ENCODE measurements at places on chromosomes 4 and X. TPM values are rescaled to one million over a fixed set of nuclear protein-coding genes. Genes with fewer than 3 reads are reported as not detected.

Gene GAGE12H
- total RNA-seq, result not detected

Gene PLP1
- 8.8 TPM for total RNA-seq

GRCh38 chr4:137678796-137679195, 146.5 kb upstream of the PCDH18 start:
- no peak overlapping the region for H3K27ac ChIP-seq
- DNase-seq, result no peak
- no peaks in the 10 kb centered on the region for H3K27me3 ChIP-seq
- H3K4me3 ChIP-seq, result no peak overlapping the region

Gene PAGE1
- not detected for total RNA-seq

DNA sequence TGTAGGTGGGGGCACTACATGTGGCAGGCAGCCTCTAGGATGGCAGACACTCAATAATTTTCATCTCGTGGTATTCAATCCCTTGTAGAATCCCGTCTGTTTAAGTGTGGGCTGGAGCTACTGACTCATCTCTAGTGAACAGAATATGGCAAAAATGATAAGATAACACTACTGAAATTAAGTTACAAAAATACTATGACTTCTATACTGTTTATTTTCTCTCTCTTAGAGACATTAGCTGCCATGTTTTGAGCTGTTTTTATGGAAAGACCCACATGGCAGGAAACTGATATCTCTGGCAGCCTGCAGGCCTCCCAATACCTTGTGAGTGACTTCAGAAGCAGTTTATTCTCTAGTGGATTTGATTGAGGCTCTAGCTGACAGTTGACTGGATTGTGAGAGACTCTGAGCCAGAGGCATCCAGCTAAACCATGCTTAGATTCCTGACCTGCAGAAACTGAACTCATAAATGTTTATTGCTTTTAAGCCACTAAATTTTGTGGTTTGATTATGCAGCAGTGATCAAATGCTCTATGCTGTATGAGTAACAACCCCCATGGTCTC, 298.8 kb upstream of the CTSO start:
- no peak overlapping the region for H3K4me3 ChIP-seq
- DNase-seq, result no peak
- H3K4me1 ChIP-seq, result no peaks in the 10 kb centered on the region
- no peaks in the 10 kb centered on the region for H3K36me3 ChIP-seq
- H3K27me3 ChIP-seq, result no peaks in the 10 kb centered on the region
- no peak overlapping the region for H3K27ac ChIP-seq

Gene HGFAC
- total RNA-seq, result not detected

DNA sequence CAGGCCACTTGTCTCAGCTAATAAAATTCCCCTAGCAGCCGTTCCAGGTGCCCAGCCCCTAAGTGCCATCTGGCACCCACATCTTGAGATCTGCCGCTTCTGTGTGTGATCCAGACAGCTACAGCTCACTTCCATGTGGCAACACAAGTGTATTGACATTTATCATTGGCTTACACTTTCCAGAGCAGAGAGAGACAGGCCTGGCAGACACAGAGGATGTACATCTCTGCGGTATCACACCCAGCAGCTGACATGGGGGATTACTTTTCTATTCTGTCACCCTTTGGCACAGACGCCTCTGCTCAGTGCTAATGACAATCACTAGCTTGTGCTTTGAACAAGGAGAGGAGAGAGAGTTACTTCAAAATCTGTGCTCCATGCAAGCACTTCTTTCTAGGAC, 195.9 kb downstream of the KDR start:
- H3K27me3 ChIP-seq, result no peaks in the 10 kb centered on the region
- no peak overlapping the region for H3K4me3 ChIP-seq
- DNase-seq, result no peak
- no peaks in the 10 kb centered on the region for H3K36me3 ChIP-seq
- no peak overlapping the region for H3K27ac ChIP-seq

DNA sequence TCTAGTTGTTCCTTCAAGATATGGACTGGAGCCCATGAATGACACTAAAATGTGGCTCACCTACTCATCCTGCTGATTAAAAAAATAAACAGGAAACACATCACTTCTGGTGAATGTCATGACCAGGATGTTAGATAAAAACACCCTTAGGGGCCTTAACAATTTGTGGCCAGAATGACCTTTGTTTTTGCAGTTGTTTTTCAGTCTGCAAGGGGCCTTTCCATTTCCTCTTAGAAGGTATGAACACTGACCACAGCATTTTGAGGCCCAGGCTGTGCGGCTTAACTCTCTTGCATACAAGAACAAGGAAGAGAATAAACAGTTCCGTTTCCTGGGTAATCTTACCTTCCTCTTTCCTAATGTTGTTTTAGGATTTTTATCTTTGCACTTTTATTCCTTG, 113.2 kb downstream of the IL1RAPL2 start:
- no peak for DNase-seq
- no peaks in the 10 kb centered on the region for H3K27me3 ChIP-seq
- no peaks in the 10 kb centered on the region for H3K36me3 ChIP-seq
- H3K4me3 ChIP-seq, result no peak overlapping the region
- no peaks in the 10 kb centered on the region for H3K4me1 ChIP-seq

Gene PRDM5
- 15.2 TPM for total RNA-seq

DNA sequence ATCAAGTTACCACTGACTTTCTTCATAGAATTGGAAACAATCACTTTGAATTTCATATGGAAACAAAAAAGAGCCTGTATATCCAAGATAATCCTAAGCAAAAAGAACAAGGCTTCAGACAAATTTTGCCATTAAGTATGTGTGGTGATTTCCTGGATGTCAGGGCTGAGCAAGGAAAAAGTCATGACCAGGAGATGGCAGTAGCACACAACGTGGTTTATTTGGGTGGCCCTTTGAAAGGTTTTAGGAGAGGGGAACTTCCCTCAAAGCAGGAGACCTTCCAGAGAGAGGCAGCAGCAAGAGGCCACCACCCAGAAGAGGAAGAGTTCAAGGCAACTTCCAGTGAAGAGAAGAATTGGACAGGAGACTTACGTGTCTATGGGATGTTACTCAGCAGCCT, 18.1 kb upstream of the ZXDB start:
- no peaks in the 10 kb centered on the region for H3K4me1 ChIP-seq
- no peak for DNase-seq
- H3K27me3 ChIP-seq, result no peaks in the 10 kb centered on the region
- no peak overlapping the region for H3K27ac ChIP-seq
- no peaks in the 10 kb centered on the region for H3K36me3 ChIP-seq
- H3K4me3 ChIP-seq, result no peak overlapping the region

Gene TLL1
- total RNA-seq, result 7.9 TPM

Gene PPP1R2C
- not detected for total RNA-seq

Gene BMX
- 2.0 TPM for total RNA-seq

- no peaks in the 10 kb centered on the region for H3K4me1 ChIP-seq
- no peak overlapping the region for H3K27ac ChIP-seq
- no peaks in the 10 kb centered on the region for H3K27me3 ChIP-seq
- no peak for DNase-seq
- H3K36me3 ChIP-seq, result no peaks in the 10 kb centered on the region
Observed at GRCh38 chr4:55132775-55133174, 7.4 kb upstream of the KDR start.

Gene FGF2
- total RNA-seq, result 12.0 TPM

DNA sequence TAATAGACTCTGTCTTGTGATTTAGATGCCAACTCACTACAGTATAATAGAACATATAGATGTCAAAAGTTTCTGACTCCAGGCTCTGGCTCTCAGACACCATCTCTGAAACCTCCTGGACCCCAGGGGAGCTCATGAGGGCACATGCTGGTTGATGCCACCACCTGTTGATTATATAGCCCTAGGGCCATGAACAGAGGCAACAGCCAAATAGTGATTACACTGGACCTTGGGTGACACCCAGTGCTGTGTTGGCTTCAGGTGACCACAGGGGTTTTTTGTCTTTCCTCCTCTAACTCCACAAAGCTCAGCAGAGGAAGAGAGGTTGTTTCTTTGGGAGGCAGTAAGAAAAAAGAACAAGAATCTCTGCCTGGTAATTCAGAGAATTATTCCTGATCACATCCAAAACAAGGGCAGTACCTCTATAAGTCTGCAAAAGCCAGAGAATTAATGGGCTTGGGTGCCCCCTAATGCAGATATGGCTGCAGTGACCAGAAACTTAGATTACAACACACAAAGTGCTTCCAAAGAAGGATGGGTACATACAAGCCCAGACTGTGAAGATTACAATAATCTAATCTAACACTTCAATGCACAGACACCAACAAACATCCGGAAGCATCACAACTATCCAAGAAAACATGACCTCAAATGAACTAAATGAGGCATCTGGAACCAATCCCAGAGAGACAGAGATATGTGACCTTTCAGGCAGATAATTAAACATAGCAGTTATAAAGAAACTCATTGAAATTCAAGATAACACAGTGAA, 1920.6 kb downstream of the ARAP2 start:
- DNase-seq, result no peak
- H3K36me3 ChIP-seq, result no peaks in the 10 kb centered on the region
- H3K27ac ChIP-seq, result no peak overlapping the region
- H3K4me1 ChIP-seq, result no peaks in the 10 kb centered on the region
- H3K27me3 ChIP-seq, result no peaks in the 10 kb centered on the region

DNA sequence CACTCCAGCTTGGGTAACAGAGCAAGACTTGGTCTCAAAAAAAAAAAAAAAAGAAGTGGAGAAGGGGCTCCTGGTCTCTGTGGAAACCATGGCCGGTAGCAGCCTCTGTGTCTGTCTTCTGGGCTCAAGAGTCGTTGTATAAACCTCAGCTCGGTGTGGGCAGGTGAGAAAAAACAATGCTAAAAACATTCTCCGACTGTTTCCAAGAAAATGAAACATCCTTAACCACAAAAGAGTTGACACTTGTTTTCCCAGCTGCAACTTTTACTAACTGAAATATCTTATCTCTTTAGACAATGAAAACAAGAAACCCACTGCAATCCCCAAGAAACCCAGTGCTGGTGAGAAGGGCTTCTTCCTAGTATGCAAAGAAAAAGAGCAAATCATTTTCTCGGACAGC, 26.2 kb downstream of the CD99 start:
- DNase-seq, result no peak
- H3K4me1 ChIP-seq, result no peaks in the 10 kb centered on the region
- no peaks in the 10 kb centered on the region for H3K27me3 ChIP-seq
- H3K27ac ChIP-seq, result no peak overlapping the region
- peaks cover 51% of the 10 kb centered on the region for H3K36me3 ChIP-seq
- no peak overlapping the region for H3K4me3 ChIP-seq

DNA sequence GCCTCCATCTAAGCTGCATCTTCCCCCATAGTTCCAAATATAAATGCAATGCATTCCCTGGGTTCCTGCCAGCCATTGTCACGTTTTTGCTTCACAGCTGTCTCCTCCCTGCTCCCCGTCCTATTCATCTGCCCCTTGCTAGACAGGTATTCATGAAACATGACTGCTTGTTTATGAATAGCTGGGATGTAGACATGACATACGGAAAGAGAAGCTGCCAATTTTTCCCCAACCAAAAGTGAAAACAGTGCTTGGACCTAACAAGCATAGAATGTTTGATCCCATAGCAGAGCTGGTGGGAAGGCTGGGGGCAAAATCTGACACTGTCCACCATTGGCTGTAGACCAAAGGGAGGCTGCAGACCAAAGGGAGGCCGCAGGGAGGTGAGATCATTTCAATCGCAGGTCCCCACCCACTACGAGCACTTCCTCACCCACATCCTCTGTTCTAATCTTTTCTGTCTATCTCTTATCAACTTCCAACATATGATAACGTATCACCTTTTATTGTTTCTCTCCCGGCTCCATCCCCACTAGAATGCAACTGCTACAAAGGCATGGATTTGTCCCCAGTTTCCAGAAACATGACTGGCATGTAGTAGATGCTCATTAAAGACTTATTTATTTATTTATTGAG, 8.5 kb upstream of the GYG2 start:
- H3K27me3 ChIP-seq, result no peaks in the 10 kb centered on the region
- H3K36me3 ChIP-seq, result no peaks in the 10 kb centered on the region
- H3K4me1 ChIP-seq, result no peaks in the 10 kb centered on the region
- H3K27ac ChIP-seq, result no peak overlapping the region

Gene NHS
- total RNA-seq, result 8.3 TPM

GRCh38 chr4:10587697-10588096, 96.9 kb downstream of the CLNK start:
- H3K27me3 ChIP-seq, result no peaks in the 10 kb centered on the region
- no peaks in the 10 kb centered on the region for H3K36me3 ChIP-seq
- no peak overlapping the region for H3K27ac ChIP-seq
- no peaks in the 10 kb centered on the region for H3K4me1 ChIP-seq
- no peak overlapping the region for H3K4me3 ChIP-seq

- no peaks in the 10 kb centered on the region for H3K27me3 ChIP-seq
- H3K4me1 ChIP-seq, result no peaks in the 10 kb centered on the region
- H3K36me3 ChIP-seq, result no peaks in the 10 kb centered on the region
- DNase-seq, result no peak
- no peak overlapping the region for H3K4me3 ChIP-seq
- H3K27ac ChIP-seq, result no peak overlapping the region
Observed at GRCh38 chrX:124217304-124218251, 114.9 kb upstream of the TEX13D start.

Gene MAGED1
- 50.1 TPM for total RNA-seq

Gene TXK
- total RNA-seq, result 8.1 TPM

- H3K4me3 ChIP-seq, result no peak overlapping the region
- H3K27me3 ChIP-seq, result no peaks in the 10 kb centered on the region
- H3K36me3 ChIP-seq, result no peaks in the 10 kb centered on the region
- H3K27ac ChIP-seq, result no peak overlapping the region
- H3K4me1 ChIP-seq, result no peaks in the 10 kb centered on the region
- no peak for DNase-seq
Observed at GRCh38 chr4:24042094-24042493, 152.2 kb upstream of the PPARGC1A start.

DNA sequence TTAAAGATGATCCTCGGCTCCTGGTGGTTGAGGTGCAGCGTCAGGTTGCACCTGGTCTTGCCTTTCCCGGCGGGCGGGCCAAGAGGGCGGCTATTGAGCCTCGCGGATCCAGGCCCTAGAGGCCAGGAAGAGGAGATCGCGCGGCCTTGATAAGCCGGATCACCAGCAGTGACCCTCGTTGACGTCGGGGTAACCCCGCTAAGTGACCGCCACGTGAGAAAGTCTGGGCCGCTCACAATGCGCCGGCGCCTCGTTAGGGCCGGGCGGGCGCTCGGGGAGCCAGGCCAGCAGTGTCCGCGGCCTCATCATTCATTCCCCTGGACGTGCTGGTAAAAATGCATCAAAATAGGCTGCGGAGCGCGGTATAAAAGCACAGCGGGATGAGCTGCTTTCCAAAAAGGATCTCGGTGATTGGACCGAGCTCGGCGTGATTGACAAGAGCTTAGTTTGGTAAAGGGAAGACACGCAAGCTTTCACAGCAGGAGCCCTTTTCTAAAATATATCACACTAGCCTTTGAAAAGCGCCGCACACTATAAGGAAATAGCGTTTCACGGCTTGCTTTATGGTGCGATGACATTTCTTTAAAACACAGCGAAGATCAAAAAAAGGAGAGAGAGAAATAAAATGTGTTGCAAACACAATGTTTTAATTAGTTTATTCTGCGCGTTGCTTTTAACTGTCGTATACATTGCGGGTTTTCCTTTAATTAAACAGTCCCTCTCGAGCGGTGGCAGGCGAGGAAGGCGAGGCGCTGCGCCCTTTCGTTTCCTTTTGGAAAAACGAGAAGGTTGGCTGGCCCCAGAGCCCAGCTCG, 15.9 kb upstream of the ZIC3 start:
- no peak overlapping the region for H3K27ac ChIP-seq
- H3K36me3 ChIP-seq, result no peaks in the 10 kb centered on the region
- no peaks in the 10 kb centered on the region for H3K27me3 ChIP-seq

Gene MAGEB10
- not detected for total RNA-seq

Gene CLRN2
- not detected for total RNA-seq

Measured in vagina (tissue), 2 donors.